GM23248 (cell line): ENCODE measurements at places on chromosomes 7 and 10. TPM values are rescaled to one million over a fixed set of nuclear protein-coding genes. Genes with fewer than 3 reads are reported as not detected.

Gene FOXK1
- polyA plus RNA-seq: 7.4 and 8.5 TPM in 2 replicates

Gene AKR1C4
- not detected in 2 replicates for polyA plus RNA-seq

GRCh38 chr7:110119883-110120581 lies 970.9 kb upstream of the LRRN3 start:
- DNase-seq: no peak

GRCh38 chr10:12981570-12981969 lies 19.9 kb downstream of the CCDC3 start:
- DNase-seq: peak; percentile 4

Gene LIPJ
- polyA plus RNA-seq: 0.18 TPM in 1 of 2 replicates, not detected in the other

Gene TRIM73
- 0.61 and 1.0 TPM in 2 replicates for polyA plus RNA-seq

Gene LAMB4
- 0.08 and 0.16 TPM in 2 replicates for polyA plus RNA-seq

GRCh38 chr10:89233033-89233432 lies 18.5 kb downstream of the LIPA start:
- DNase-seq: no peak

DNA sequence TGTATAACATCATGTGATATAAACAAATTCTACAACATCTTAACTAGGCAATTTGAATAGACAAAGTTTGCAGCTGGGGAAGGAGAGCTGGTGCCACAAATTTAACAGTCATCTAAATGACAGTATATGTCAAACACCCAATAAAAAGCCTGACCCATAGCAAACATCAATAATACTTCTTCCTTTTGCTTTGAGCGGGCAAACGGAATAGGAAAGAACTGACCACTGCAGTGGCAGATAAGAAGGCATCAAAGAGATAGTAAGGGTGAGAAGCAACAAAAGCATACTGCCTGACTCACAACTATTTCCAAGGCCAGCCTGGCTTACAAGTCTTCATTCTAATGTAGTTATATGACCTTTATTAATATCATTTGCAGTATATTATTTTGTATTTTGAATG lies 99.9 kb downstream of the LRRN3 start:
- no peak for DNase-seq
